Heart left ventricle (tissue), 16 donors: ENCODE measurements at places on chromosomes 6 and 20. TPM values are rescaled to one million over a fixed set of nuclear protein-coding genes. Genes with fewer than 3 reads are reported as not detected.

DNA sequence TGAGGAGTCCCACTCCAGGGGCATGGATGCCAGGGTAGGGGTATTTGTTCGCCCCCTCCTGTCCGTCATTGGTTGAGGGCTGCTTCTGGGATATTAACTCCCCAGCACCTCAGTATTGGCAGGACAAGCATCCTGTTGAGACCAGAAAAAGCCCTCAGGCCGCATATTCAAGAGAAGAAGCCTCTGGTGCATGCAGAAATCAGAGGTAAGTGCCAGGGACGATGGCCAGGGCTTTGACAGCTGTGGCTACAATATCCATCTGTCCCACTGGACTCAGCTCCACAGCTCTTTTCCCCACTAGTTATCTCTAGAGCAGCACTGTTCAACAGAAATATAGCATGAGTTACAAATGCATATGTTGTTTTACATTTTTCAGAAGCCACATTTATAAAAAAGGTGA, 651.3 kb downstream of the KIF16B start:
- H3K36me3 ChIP-seq = no peaks in the 10 kb centered on the region
- no peak for DNase-seq
- H3K4me3 ChIP-seq = no peak overlapping the region
- H3K27me3 ChIP-seq = no peaks in the 10 kb centered on the region
- H3K4me1 ChIP-seq = no peaks in the 10 kb centered on the region

The SPACA1 gene
- total RNA-seq = not detected

DNA sequence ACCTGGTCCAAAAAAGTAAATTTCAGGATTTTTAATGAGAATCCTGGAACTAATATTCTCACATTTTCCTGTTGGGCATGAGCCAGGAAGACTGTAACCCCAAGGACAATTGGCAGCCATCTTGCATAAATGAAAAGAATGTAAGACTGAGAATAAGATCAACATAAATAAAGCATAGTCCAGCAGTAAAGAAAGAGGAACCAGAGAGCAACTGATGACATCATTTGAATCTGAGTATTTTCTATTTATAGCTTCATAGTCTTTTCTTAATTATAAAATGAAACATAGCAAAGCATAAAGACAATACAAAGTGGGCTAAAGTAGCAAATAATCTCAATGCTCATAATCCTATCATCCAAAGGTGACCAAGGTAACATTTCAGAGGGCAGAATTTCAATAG, 26.6 kb upstream of the FBXL4 start:
- DNase-seq = no peak
- no peak overlapping the region for H3K4me3 ChIP-seq
- H3K4me1 ChIP-seq = no peaks in the 10 kb centered on the region
- H3K27ac ChIP-seq = no peak overlapping the region
- no peaks in the 10 kb centered on the region for H3K27me3 ChIP-seq
- no peaks in the 10 kb centered on the region for H3K36me3 ChIP-seq

GRCh38 chr6:110514818-110515217, 38.4 kb upstream of the SLC22A16 start:
- peaks cover 17% of the 10 kb centered on the region for H3K4me1 ChIP-seq
- no peaks in the 10 kb centered on the region for H3K27me3 ChIP-seq
- H3K27ac ChIP-seq = no peak overlapping the region
- no peaks in the 10 kb centered on the region for H3K36me3 ChIP-seq
- no peak for DNase-seq

The PAQR8 gene
- 1.8 TPM for total RNA-seq

The CNPY3 gene
- 15.9 TPM for total RNA-seq

The SYTL3 gene
- total RNA-seq = 10.7 TPM

The SLC35F1 gene
- 2.5 TPM for total RNA-seq

DNA sequence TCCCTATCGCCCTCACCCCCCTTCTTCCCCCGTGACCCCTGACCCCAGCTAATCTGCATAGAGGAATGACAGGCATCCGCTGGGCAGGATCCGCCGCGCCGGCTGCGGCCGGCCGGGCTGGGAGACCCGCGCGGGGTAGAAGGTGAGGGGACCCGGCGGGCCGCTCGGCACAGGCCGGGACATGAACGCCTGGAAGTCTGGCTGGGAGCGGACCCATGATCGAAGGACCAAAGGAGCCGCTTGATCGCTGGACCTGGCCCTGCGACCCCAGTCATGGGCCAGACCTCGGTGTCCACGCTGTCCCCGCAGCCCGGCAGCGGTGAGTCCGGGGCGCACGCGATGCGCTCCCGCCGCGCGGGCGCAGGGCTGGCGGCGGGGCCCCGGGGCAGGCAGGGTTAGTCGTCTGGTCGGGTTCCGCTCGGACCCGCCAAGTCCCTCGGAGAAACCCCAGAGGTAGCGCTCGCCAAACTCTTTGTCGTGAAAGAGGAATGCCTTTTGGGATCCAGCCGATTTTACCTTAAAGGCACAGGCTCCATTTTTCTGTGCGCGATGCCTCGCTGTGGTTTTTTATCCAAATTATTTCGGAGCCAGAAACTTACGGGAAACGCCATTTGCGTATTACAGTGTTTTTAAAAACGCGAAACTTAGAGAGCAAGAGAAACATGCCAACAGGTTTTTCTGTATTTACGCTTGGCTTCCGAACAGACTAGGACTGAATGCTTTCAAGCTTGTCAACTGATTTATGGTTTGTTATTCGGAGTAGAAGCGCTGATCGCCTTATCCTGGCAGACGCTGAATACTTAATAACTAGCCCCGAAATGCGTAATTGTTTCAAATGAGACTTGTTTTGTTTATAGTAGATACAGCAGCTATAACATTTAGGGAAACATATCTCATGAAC, at the start of gene PHACTR2:
PHACTR2 (plus strand) TSS at position 75 of the 901 bp plus-strand sequence; CDS start at position 274, 199 bp downstream.
- no peaks in the 10 kb centered on the region for H3K27me3 ChIP-seq
- peak; percentile 88 for DNase-seq
- H3K4me3 ChIP-seq = peak within 1 kb of the TSS; percentile 78
- H3K36me3 ChIP-seq = no peaks in the 10 kb centered on the region
- peak within 1 kb of the TSS; percentile 97 for H3K27ac ChIP-seq

The ACSS1 gene
- 57.5 TPM for total RNA-seq

The THBD gene
- 19.9 TPM for total RNA-seq

DNA sequence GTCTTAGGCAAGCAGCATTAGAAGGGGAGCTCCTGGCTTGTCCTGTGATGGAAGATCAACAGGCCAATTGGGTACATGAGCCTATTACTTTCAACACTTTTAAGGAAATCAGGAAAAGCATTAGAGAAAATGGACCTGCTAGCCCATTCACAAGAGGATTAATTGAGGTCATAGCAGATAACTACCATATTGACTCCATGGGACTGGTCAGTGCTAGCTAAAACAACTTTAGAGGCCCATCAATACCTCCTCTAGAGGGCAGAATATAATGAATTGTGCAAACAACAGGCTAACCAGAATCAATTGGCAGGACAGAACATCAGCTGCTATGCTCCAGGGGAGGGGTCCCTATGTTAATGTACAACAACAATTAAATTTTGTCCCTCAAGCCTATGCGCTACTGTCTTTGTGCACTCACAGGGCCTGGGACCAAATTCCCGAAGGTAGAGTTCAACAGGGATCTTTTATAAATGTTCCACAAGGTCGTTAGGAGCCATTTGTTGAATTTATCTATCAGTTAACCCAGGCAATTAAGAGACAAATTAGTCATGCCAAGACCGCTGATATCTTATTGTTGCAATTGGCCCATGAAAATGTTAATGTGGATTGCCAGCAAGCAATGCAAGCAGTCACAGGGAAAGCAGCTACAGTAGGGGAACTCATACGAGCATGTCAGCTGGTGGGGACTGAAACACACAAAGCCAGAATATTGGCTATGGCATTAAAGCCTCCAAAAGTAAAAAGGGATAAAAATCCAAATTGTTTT, 106.6 kb upstream of the BTN3A2 start:
- H3K4me3 ChIP-seq = no peak overlapping the region
- peaks cover 18% of the 10 kb centered on the region for H3K27me3 ChIP-seq
- no peaks in the 10 kb centered on the region for H3K4me1 ChIP-seq
- no peak for DNase-seq
- no peaks in the 10 kb centered on the region for H3K36me3 ChIP-seq

DNA sequence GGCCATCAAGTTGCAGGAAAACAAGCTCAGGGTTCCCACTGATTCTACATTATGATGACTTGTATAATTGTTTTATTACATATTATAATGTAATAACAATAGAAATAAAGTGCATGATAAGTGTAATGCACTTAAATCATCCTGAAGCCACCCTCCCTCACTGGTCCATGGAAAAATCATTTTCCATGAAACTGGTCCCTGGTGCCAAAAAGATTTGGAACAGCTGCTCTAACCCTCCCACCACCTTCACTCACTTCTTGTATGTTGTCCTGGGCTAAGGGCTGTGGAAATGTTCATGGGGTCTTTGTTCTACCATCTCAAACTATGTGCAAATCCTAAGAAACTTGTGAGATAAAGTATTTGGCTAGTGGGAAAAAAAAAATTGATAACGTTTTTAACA, 133.8 kb downstream of the LRRC1 start:
- H3K4me3 ChIP-seq = no peak overlapping the region
- H3K27me3 ChIP-seq = no peaks in the 10 kb centered on the region
- H3K27ac ChIP-seq = no peak overlapping the region
- no peaks in the 10 kb centered on the region for H3K36me3 ChIP-seq

DNA sequence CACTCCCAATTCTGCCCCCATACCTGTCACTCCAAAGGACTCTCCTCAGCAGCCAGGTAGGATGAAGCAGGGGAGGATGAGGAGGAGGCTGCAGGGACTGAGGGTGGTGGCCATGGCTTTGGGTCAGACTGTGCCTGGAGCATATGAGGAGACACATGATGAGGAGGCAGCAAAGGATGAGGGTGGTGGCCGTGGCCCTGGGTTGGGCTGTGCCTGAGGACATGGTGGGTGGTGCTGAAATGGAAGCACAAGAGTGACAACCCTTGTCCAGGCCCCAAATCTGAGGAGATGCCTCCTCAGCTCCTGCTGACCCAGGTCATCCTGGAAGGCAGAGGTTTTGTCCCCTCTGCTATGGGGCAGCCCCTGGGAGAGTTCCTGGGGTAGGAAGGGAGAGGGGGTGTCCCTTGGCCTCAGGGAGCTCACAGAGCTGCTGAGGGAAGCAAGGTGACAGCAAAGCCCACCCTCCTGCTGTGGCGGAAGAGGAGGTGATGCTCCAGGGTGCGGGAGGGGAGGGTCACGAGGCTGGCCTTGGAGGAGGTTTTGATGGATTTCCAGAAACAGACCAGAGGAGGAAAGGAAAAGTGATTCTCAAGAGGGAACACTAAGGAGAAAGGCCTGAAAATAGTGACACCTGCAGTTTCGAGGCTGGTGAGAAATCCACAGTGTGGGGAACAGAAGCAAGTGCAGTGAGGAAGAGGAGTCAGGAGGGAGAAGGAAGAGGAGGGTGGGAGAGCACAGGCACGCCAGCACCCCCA, 4.6 kb downstream of the RAET1G start:
- no peaks in the 10 kb centered on the region for H3K27me3 ChIP-seq
- H3K4me1 ChIP-seq = peaks cover 11% of the 10 kb centered on the region
- no peak for DNase-seq
- H3K36me3 ChIP-seq = no peaks in the 10 kb centered on the region

The HDGFL1 gene
- not detected for total RNA-seq

The HLA-DOB gene
- 0.56 TPM for total RNA-seq

DNA sequence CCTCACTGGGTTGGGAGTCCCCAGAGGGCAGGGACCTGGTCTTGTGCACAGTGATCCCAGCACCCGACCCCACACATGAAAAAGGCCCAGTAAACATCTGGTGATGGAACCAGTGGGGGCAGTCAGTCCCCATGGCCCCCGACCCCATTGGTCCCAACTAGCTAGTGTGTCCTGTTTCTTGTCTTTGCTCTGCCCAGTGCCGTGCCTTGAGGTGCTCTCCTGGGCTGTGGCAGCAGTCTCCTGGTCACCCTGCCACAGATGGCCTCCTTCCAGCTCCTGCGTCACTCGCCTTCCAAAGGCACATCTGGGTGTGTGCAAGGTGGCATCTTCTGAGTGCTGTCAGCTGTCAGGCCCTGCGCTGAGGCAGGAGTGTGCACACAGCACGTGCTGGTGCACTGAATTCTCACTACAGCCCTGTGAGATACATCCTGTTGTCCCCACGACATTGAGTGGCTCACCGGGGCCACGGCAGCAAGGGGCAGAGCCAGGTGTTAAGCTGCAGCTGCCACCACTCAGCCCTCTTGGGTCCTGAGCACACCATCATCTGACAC, 3.9 kb downstream of the NPEPL1 start:
- H3K27ac ChIP-seq = no peak overlapping the region
- no peak for DNase-seq
- H3K36me3 ChIP-seq = peaks cover 9% of the 10 kb centered on the region

The RAD21L1 gene
- total RNA-seq = not detected

The IFT52 gene
- 6.9 TPM for total RNA-seq

DNA sequence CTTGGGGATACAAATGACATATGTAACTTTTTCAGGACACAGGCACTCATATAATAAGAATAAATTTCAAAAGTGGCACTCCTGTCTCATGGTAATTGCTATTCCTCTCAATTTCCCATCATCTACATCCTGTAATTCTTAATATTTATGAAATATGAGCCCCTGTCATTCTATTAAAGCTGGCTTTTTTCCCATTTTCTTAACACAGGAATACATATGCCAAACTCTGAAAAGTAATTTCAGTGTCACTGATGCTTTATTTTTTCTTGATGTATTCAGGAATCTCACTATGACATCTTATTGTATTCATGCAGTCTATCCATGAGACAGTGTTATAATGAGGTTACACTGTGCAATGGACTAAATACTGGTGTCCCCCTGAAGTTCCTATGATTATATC, 24.3 kb upstream of the FKBP1C start:
- H3K4me1 ChIP-seq = no peaks in the 10 kb centered on the region
- H3K27me3 ChIP-seq = no peaks in the 10 kb centered on the region
- no peak for DNase-seq
- no peaks in the 10 kb centered on the region for H3K36me3 ChIP-seq

DNA sequence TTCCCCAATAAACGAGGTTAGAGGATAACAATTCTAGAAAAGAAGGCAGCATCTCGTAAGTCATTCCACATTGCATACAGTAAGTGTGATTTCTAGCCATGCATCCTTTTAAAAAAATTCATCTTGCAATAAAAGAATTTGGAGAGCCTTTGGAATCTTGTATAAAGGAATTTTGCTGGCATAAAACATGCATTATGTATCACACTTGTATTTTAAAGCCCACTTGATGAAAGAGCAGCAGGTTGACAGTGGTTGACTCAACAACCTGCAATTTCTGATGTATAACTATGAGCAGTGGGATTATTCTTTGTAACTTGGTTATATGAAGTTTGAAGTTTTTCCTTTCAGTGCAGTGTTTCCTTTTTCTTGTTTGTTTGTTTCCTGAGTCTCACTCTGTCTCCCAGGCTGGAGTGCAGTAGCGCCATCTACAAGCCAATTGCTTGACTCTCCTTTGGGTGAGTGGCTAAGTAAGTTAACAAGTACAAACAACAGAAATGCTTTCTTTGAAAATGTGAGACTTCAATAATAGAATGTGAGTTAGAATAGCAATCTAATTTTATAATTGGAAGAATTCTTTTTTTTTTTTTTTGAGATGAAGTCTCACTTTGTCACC, 39.9 kb downstream of the JARID2 start:
- no peaks in the 10 kb centered on the region for H3K36me3 ChIP-seq

- DNase-seq = no peak
- H3K27me3 ChIP-seq = no peaks in the 10 kb centered on the region
- H3K4me1 ChIP-seq = no peaks in the 10 kb centered on the region
- H3K4me3 ChIP-seq = no peak overlapping the region
These were observed 18.5 kb upstream of the DCBLD1 start for GRCh38 chr6:117463762-117464665.
